Hippocampal formation (tissue), 2 donors: ENCODE measurements at places on chromosomes 11 and 22.
A peak's percentile ranks its signal among the peaks of the same experiment; 100 is the strongest.

DNA sequence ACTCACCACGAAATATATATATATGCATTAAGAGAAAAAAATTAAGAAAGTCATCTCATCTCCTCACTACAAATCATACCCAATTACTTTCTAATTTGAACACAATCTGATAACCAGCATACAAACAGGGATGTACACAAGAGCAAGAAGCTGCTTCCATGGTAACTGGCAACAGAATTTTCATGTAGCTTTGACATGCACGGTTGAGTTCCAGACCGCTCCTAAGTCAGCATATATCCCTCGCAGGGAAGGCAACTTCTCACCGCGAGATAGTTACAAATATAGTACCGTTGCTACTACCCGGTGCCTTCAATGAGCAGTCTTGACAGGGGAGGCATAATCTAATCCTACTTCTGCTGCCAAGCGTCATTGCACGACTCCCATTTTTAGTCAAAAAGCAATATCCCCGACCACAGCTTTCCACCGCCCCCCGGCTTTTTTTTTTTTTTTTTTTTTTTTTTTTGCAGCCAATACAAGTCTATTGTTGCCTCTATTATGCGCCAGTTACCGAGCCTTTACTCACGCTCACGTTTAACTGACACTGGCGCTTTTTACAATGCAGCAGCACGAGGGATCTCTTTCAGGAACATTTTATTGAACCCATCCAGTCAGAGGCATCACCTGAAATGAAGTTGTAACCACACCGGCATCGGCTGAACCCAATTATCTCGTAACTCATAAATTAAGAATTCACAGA is 2.2 kb downstream of the CADM1 start:
- DNase-seq = peak; percentile 39

DNA sequence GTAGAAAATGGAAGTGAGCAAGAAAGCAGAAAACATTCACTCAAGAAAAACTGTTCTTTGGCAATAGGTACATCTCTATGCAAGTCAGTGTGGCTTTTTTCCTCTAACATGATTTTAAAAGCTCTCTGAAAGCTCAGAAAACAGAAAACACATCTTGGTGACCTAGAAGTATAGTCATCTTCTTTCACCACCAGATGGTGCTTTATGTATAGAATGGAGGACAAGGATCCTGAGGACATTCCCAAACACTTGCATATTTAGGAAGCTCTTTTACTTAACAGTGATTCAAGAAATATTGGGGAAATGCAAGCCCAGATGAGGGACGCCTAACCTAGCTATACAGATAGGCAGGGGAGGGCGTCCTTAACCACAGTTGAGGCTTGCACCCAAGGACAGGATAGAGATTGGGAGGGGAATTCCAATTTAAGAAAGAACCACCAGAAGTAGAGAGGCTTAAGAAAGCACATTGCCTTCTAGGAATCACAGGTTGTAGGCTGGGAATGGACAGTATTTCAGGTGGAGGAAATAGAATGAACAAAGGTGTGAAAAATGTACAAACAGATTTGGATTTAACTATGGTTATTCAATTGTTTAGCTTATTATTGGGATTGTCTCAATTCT is 13.8 kb upstream of the CCDC81 start:
- no peak for DNase-seq

DNA sequence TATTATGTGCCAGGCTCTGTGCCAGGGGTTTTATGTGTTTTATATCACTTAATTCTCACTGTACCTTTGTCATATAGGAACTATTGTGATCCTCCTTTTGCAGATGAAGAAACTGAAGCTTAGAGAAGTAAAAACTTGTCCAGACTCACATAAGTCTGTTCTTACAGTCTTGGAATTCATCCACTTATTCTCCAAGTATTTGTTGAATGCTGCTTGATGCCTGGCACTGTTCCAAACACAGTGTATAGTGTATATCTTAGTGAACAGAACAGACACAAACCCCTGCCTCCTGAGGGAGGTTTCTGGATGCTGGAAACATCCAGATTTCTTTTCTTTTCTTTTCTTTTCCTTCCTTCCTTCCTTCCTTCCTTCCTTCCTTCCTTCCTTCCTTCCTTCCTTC is 29.0 kb upstream of the FGF3 start:
- DNase-seq = no peak

- DNase-seq = no peak
Measured at GRCh38 chr22:28029201-28029948, 110.3 kb upstream of the PITPNB start.

GRCh38 chr11:79285756-79286155 is 155.1 kb downstream of the TENM4 start:
- no peak for DNase-seq

DNA sequence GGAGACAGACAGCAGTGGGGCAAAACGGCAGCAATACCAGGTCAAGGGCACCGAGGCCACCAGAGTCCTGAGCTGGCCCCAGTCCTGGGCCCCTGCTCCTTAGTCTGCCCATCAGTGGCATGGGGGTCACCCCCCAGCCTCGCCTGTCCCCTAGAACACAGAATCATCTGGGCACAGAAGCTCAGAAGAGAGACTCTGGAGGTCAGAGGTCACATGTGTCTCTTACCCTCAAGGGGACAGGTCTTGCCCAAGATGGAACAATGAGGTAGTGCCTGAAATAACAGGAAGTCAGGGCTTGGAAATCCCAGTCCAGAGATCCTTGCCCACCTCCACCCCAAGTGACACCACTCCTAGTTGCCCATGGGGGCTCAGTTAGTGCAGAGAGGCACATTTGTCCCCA is 20.6 kb downstream of the PDE2A start:
- no peak for DNase-seq

DNA sequence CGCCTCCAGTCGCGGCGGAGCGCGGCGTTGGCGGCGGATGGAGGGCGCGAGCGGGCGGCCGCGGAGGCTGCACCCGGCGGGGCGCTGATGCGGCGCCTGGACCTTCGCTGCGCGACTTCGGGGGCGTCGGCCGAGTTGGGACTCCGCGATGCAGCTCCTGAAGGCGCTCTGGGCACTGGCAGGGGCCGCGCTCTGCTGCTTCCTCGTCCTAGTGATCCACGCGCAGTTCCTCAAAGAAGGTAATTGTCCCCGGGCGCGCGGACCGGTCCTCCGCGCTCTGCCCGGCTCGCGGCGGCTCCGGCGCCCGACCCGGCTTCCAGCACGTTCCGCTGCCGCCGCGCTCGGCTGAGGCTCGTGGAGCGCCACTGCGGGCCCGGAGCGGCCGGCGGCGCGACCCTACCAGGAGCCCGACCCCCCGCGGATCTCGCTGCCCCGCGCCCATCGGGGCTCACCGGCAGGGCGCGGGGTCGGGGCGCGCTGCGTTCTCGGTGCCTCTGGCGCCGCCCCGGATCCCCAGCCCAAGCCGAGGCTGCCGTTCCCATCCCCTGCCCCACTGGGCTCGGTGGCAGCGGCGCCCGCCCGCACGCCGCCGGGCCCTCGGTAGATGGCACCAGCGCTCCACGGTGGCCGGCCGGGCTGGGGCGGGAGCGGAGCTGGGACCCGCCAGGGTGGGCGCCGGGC is 1251.2 kb downstream of the BRD1 start:
- no peak for DNase-seq

DNA sequence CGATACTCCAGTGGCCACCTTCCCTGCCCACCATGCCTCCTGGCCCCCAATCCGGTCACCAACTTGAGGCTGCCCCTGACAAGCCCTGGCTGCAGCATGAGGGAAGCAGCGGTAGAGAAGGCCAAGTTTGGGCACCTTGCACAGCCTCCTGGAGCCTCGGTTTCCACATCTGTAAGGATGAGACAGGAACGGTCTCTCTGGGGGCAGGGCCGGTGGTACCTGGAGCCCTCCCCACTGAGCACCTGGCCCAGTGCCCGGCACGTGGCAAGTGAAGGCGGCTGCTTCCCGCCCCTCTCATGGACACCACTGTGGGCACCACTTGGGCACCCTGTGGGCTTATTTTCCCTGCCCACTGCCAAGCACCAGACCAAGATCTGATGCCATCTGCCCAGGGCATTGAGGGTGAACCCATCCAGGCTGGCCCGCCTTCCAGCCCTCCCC is 77.8 kb downstream of the CDKN1C start:
- DNase-seq = no peak

DNA sequence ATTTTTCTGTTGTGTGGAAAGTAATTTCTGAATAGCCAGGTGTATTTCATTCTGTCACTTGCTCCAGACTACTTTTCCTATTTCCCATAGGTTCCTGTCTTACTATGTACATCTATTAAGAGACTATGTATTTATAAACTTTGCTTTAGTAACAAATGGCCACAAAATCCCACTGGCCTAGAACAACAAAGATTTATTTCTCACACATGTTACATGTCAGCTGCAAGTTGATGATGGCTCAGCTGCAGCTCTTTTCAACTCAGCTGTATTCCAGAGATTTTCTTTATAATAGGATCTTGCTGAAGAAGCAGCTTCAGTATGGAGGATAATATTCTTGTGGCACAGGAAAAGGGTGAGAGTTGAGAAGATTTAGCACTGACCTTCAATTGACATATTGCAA is 539.6 kb upstream of the LRRC4C start:
- DNase-seq = no peak

- DNase-seq = no peak
Measured at GRCh38 chr22:19290400-19291217, 910 bp downstream of the CLTCL1 start.

DNA sequence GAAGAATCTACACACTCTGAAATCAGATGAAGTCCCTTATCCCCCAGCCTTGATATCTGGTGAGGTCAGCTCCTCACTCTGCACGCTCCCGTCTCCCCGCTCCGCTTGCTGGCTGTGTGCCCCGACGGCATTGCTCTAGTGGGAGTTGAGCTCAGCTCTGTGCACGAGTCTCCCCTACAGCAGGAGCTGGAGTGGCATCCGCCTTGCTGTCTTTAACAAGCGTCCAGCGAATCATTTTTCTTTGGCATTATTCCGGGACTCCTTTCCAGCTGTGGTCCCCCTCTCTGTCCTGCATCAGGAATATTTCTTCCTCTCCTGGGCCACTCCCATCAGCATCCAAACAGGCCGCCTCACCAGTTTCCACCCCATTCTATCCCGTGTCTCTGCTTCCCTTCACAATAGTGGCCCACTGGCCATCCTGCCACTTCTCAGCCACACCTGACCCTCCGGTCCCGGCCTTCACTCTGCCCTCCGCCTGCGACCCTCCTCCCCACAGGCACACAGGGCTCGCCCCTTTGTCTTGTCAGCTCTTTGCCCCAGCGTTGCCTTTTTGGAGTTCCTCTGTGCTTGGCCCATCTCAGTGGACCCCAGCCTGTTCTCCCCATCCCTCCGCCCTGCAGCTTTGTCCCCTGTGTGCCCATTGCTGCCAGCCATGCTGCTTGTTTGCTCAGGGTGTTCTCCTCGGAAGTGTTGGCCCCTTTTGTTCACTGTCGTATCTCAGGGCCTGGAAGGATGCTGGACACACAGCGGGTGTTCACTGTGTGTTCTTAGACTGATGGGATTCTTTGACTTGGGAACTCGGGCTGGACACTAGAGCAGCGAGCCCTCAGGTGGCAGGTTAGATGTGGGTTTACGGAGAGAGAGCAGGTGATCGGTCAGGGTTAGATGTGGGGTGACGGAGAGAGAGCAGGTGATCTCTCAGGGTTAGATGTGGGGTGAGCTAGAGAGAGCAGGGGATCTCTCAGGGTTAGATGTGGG is 441.8 kb downstream of the TBC1D22A start:
- no peak for DNase-seq

DNA sequence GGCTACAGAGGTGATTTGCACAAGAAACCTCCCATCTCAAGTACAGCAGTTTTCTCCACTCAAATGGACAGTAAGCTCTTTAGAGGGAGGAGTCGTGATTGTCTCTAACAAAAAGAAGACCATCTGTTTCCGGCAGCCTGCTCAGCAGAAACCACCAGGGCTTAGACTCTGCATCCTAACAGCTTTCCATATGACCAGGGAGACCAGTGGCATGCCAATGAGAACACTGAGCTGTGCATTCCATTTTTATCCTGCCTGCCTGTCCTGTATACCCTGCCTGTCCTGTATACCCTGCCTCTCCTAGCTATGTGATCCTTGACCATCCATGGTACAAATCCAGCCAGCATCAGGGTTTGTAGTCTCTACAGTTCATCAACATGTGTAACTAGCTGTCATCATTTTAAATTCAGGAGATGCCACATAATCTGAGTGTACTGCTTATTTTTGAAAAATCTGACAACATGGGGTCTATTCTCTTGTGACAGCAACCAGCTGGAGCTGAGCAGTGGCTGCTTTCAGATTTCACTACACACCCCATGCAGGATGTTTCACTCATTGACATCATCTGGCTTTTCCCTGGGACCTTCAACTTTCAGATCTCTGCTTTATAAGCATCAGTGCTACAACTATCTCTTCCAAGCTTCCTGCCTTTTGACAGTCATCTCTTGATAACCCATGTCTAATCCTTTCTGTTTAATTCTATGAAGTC is 50.5 kb upstream of the POU2AF2 start:
- no peak for DNase-seq

- DNase-seq = peak; percentile 43
Measured at GRCh38 chr11:65310215-65310614, 4.5 kb upstream of the CDC42EP2 start.

DNA sequence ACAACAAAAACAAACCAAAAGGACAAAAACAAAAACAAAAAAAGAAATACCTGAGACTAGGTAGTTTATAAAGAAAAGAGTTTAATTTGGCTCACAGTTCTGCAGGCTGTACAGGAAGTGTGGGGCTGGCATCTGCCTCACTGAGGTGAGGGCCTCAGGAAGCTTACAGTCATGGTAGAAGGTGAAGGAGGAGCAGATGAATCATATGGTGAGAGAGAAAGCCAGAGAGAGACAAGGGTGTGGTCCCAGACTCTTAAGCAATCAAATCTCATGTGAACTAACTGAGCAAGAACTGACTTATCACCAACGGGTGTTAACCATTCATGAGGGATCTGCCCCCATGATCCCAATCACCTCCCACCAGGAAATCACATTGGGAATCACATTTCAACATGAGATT is 58.8 kb upstream of the ZBED5 start:
- DNase-seq = no peak

DNA sequence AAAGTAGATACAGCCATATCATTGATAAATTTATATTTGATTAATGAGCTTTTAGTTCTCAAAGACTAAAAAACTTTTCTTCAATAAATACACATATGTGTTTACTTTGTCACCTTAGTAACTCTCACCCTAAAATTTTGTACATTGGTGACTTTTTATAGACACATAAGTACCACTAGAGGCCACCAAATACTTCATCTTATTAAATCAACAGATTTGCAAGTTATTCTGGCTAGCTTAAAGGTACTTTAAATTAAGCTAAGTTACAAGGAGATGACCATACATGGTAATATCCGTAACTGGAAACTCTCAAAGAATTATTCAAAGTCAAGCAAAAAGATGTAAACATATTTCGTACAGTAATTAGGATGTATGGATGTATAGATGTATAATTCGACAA is 112.2 kb downstream of the SBF2 start:
- DNase-seq = no peak

- no peak for DNase-seq
Measured at GRCh38 chr11:57210781-57211180, 26.3 kb downstream of the APLNR start.

GRCh38 chr22:39958949-39959639 is 1.1 kb upstream of the TMA7B start:
- no peak for DNase-seq

- DNase-seq = no peak
Measured at GRCh38 chr11:7595016-7595866, 78.1 kb downstream of the CYB5R2 start.

- no peak for DNase-seq
Measured at GRCh38 chr11:124868331-124869274, 3.4 kb downstream of the ROBO3 start.

- no peak for DNase-seq
Measured at GRCh38 chr22:49462795-49463194, 364.9 kb downstream of the BRD1 start.
